ENCODE measurements at places on chromosomes 16 and 17.

DNA sequence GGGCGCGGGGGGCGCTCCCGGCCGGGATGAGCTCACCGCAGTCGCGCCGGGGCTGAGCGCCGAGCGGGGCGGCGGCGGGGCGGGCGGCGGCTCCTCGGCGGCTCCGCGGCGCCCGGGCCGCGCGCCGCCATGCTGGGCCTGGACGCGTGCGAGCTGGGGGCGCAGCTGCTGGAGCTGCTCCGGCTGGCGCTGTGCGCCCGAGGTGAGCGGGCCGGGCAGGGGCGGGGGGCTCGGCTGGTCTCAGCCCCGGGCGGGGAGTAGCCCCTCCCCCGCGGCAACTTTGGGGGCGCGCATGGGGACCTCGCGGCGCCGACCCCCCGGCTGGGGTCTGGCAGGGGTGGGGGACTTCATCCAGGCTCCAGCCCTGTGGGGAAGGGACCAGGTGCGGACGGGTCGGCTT is at the start of gene ARHGDIG:
ARHGDIG (plus strand) TSS at position 40 of the 400 bp plus-strand sequence; CDS start at position 130, 90 bp downstream.
- no peak for DNase-seq

GRCh38 chr17:36752096-36752888 is 150.9 kb downstream of the MRM1 start:
- DNase-seq = no peak

DNA sequence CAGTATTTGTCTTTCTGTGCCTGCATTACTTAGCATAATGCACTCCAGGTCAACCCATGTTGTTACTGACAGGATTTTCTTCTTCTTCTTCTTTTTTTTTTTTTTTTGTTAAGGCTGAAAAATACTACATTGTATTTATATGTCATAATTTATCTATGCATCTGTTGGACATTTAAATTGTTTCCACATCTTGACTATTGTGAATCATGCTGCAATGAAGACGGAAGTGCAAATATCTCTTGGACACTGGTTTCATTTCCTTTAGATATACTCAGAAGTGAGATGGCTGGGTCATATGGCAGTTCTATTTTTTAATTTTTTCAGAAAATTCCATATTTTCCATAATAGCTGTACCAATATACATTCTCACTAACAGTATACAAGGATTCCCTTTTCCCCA is 272.7 kb upstream of the PMFBP1 start:
- no peak for DNase-seq

- DNase-seq = no peak
These were observed 44.2 kb downstream of the PEMT start for GRCh38 chr17:17547210-17547764.

GRCh38 chr16:23999663-24000062 is 163.9 kb downstream of the PRKCB start:
- no peak for DNase-seq

GRCh38 chr17:48102798-48103715 is 1.8 kb upstream of the CBX1 start:
- no peak for DNase-seq

DNA sequence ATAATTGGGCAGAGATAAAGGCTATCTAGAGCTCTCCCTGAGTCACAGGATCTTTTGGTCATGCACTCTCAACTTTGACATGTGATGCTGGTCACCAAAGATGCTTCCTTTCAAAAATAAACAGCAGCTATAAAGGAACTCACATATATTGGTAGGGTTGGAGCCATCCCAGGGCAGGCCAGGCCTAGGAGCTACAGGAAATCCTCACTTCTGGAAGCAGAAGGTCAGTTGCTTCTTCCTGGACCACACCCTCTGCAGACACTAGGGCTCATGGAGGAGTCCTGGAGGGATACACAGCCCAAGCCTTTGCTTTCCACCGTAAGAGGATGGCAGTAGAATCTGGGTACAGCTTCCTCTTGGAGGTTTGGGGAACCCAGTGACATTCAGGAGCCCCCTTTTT is 24.6 kb downstream of the SOST start:
- DNase-seq = no peak

GRCh38 chr16:2296661-2297505 is 29.0 kb upstream of the RNPS1 start:
- DNase-seq = no peak

GRCh38 chr17:8312251-8312650 is 2.2 kb downstream of the ARHGEF15 start:
- DNase-seq = no peak

GRCh38 chr17:962166-962565 is 17.4 kb downstream of the NXN start:
- no peak for DNase-seq

All from stimulated activated CD8-positive, alpha-beta memory T cell treated with anti-CD3 and anti-CD28 coated beads, Interleukin-7, amount 100 ng/mL, for 1 hour (primary cell).